Activated naive CD4-positive, alpha-beta T cell treated with Interleukin-2 at 50 U/mL for 16 hours (primary cell): ENCODE measurements at places on chromosomes 11 and 22.
A peak's percentile ranks its signal among the peaks of the same experiment; 100 is the strongest.

DNA sequence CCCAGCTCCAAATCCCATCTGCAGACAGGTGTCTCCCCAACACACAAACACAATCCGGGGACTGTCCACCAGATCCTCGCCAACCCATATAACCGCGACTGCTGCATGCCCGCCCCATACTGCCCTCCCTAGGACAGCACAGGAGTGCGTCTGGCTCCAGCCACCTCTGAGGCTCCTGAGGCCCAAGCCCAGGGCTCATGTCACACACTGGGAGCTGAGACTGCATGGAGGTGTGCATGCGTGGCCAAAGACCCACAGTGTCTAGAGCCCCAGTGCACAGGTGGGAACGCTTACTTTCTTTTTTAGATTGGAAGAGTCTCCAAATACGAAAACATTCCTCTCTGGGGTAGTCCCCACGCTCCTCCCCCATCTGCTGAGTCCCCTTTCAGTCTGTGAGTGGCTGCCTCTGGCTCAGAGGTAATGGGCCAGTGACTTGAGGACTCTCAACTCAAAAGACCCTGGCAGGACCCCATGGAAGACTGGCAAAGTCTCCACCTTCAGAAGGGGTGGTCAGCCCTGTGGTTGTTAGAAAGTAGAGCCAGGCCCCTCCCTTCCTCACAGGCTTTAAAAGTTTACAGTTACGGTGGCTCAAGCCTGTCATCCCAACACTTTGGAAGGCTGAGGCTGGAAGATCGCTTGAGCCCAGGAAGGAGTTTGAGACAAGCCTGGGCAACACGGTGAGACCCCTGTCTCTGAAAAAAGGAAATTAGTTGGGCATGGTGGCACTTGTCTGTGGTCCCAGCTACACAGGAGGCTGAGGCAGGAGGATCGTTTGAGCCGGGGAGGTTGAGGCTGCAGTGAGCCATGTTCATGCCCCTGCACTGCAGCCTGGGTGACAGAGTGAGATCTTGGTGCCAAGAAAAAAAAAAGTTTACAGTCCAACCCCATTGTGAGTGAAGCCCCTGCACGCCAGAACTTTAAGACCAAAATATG, 2.3 kb downstream of the CBX7 start:
- no peak for DNase-seq

- DNase-seq, result no peak
These were observed 24.5 kb upstream of the MMP8 start for GRCh38 chr11:102749101-102749722.

- DNase-seq, result peak; percentile 39
These were observed 592 bp downstream of the EEF1G start for GRCh38 chr11:62573006-62573591.

DNA sequence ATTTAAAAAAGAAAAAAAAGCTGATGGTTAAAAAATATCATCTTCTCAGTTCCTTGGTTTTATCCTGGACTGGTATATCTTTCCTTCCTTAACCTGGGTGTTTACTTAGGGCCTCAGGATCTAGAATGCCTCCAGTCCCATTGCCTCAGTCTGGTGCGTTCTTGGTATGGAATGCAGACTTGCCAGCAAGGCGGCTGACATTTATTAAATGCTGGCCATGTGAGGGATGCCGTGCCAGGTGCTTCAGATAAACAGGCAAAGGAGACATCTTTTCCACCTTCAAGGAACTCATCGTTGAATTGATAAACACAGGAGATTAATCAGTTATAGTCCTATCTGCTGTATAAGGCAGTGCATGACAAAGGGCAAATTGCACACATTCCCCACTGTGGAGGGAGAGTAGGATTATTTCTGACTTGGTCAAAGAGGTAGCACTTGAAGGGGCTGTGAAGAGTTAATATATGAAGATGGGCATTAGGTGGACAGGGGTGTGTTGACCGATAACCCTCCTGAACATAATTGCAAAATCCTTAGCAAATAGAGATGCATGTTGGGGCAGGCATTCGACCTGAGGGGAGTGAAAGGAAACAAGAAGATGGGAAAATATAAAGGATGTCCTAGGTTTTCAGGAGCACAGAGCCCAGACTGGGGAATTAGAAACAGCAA, 54.4 kb downstream of the ALX4 start:
- DNase-seq, result no peak

- DNase-seq, result no peak
These were observed 17.3 kb downstream of the MS4A6A start for GRCh38 chr11:60165538-60165937.

DNA sequence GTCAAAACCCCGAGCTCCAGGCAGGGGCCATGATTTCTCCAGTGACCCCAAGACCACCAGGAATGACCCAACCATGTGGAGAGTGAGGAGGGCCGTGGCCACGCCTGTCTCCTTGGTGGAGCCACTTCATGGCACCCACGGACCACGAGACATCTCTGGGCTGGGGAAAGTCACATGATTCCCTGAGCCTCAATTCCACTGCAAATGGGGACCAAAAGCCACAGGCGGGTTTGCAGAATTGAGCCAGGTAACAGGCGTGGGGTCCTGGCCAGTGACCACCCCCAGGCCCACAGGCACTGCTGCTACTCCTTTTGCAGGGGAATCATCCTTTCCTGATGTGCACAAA, 178.9 kb downstream of the CTTN start:
- no peak for DNase-seq

- no peak for DNase-seq
These were observed 72.0 kb upstream of the TNRC6B start for GRCh38 chr22:40105755-40106154.

DNA sequence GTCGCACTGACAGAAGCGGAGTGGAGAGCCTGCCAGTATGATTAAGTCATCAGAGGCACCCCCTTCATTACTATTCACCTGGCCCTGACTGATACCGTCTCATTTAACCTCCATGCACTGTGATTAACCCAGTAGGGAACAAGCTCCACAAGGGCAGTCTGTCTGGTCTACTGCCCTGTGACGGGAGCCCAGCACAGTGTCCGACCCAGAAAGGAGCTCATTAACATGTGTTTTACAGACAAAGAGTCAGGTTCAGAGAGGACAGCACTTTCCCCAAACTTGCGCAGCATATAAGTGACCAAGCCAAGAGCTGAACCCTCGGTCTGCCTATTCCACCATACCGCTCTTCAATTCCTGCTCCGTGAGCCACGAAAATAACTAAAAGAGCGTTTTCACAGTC, 129.5 kb downstream of the RRAS2 start:
- no peak for DNase-seq

GRCh38 chr11:118318581-118319336, 14.2 kb downstream of the CD3E start:
- no peak for DNase-seq
